SK-N-SH (cell line): ENCODE measurements at places on chromosomes 16 and 17. TPM values are rescaled to one million over a fixed set of nuclear protein-coding genes. Genes with fewer than 3 reads are reported as not detected.

The NPIPB2 gene
- 4.7 and 9.3 TPM in 2 replicates for polyA plus RNA-seq

The PSME3 gene
- 139 and 152 TPM in 2 replicates for polyA plus RNA-seq

The ARL17A gene
- polyA plus RNA-seq: 2.9 and 5.1 TPM in 2 replicates

The CSH1 gene
- not detected in 2 replicates for polyA plus RNA-seq

The SLC5A11 gene
- 0.10 TPM in 1 of 2 replicates, not detected in the other for polyA plus RNA-seq

The PLLP gene
- 0.86 and 1.3 TPM in 2 replicates for polyA plus RNA-seq

The CCL1 gene
- polyA plus RNA-seq: not detected in 2 replicates

The WNK4 gene
- 8.7 and 12.5 TPM in 2 replicates for polyA plus RNA-seq

The FOXF1 gene
- 0.02 TPM in 1 of 2 replicates, not detected in the other for polyA plus RNA-seq

The NUTF2 gene
- polyA plus RNA-seq: 287 and 449 TPM in 2 replicates

The GPS2 gene
- polyA plus RNA-seq: 67.0 and 102 TPM in 2 replicates

The ADGRG3 gene
- polyA plus RNA-seq: not detected in 2 replicates

The TPSG1 gene
- not detected in 2 replicates for polyA plus RNA-seq

The SEPTIN12 gene
- 0.07 TPM in 1 of 2 replicates, not detected in the other for polyA plus RNA-seq

The ADAM11 gene
- polyA plus RNA-seq: 1.8 and 2.5 TPM in 2 replicates

The ZNF174 gene
- 10.5 and 12.9 TPM in 2 replicates for polyA plus RNA-seq

The SAMD14 gene
- 2.8 and 3.4 TPM in 2 replicates for polyA plus RNA-seq

The CDH1 gene
- not detected in 2 replicates for polyA plus RNA-seq

The STX1B gene
- polyA plus RNA-seq: 21.2 and 23.0 TPM in 2 replicates

The SAT2 gene
- polyA plus RNA-seq: 42.8 and 43.1 TPM in 2 replicates

The C17orf78 gene
- polyA plus RNA-seq: not detected in 2 replicates

The CACNA1G gene
- polyA plus RNA-seq: 0.15 and 0.21 TPM in 2 replicates

The ALDH3A1 gene
- polyA plus RNA-seq: 0.52 and 0.79 TPM in 2 replicates

The JPH3 gene
- polyA plus RNA-seq: 0.25 and 0.26 TPM in 2 replicates

The EME1 gene
- polyA plus RNA-seq: 16.9 and 21.5 TPM in 2 replicates

The CDRT4 gene
- 3.8 and 4.6 TPM in 2 replicates for polyA plus RNA-seq

The KRTAP17-1 gene
- polyA plus RNA-seq: not detected in 2 replicates

The FOXC2 gene
- 0.37 and 1.3 TPM in 2 replicates for polyA plus RNA-seq

The LRRC75A gene
- 1.2 and 1.3 TPM in 2 replicates for polyA plus RNA-seq

The ZSWIM7 gene
- 48.8 and 63.3 TPM in 2 replicates for polyA plus RNA-seq

The SLC25A10 gene
- 29.9 and 34.7 TPM in 2 replicates for polyA plus RNA-seq

The ATP2C2 gene
- 0.33 and 0.47 TPM in 2 replicates for polyA plus RNA-seq

The SDK2 gene
- polyA plus RNA-seq: 0.02 TPM in 2 replicates

The CCL7 gene
- 0.50 and 0.72 TPM in 2 replicates for polyA plus RNA-seq

The NXPH3 gene
- polyA plus RNA-seq: 0.30 and 0.31 TPM in 2 replicates

The KRT31 gene
- polyA plus RNA-seq: 0.03 TPM in 1 of 2 replicates, not detected in the other

The KRT27 gene
- not detected in 2 replicates for polyA plus RNA-seq

The KRTAP2-1 gene
- not detected in 2 replicates for polyA plus RNA-seq
